ENCODE measurements at places on chromosomes 5 and 9.

DNA sequence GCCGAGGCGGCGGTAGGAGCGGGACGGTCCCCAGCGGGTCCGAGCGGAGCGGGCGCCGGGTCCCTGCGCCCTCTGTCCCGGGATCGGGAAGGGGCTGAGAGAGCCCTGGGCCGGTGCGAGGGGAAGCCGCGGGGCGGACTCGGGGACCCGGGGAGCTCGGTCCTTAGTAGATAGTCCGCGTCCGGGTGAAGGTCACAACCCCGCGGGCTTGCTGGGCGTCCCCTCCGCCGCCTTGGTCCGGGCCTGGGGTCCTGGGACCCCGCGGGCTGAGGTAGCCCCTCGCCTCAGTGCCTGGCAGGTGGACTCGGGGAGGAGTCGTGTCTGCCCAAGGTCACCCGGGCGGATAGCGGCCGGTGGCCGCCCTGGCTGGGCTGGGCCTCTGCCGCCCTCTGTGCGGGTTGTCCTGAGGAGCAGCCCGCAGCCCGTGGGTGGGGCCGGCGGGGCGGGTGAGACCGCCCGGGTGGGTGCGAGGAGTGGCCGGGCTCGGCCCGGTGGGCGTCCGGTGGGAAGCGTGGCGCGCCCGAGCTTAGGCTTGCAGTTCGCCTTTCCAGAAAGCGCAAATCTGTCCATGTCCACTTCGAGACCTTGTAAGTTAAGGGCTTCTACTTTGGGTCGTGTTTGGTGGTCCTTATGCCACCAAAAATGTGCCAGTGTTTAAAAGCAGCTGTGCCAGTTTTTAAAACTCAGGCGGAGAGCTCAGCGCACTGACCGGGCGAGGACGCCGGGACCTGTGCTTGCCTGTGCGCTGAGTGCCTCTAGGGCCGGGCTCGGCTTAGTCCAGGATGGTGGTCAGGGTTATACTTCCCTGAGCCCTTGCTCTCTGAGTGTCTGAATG, 554 bp downstream of the SDHA start:
- no peak for DNase-seq

DNA sequence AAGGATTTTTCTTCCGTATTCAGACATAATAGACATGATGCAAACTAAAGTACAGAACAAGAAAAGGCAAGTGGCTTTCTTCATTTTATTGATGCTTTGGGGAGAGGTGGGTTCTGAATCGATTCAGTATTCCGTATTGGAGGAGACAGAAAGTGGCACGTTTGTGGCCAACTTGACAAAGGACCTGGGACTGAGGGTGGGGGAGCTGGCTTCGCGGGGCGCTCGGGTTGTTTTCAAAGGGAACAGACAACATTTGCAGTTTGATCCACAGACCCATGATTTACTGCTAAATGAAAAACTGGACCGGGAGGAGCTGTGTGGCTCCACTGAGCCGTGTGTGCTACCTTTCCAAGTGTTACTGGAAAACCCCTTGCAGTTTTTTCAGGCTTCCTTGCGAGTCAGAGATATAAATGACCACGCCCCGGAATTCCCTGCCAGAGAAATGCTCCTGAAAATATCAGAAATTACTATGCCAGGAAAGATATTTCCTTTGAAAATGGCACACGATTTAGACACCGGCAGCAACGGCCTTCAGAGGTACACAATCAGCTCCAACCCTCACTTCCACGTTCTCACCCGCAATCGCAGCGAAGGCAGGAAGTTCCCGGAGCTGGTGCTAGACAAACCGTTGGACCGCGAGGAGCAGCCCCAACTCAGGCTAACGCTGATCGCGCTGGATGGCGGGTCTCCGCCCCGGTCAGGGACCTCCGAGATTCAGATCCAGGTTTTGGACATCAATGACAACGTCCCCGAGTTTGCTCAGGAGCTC, 551 bp downstream of the PCDHB6 start:
- no peak for DNase-seq

- DNase-seq = no peak
Observed at GRCh38 chr9:136566901-136567300, 21.1 kb upstream of the NOTCH1 start.

GRCh38 chr5:180808461-180809000, 5.9 kb upstream of the MGAT1 start:
- DNase-seq = no peak

- DNase-seq = no peak
Observed at GRCh38 chr9:12818431-12819000, 43.7 kb downstream of the LURAP1L start.

DNA sequence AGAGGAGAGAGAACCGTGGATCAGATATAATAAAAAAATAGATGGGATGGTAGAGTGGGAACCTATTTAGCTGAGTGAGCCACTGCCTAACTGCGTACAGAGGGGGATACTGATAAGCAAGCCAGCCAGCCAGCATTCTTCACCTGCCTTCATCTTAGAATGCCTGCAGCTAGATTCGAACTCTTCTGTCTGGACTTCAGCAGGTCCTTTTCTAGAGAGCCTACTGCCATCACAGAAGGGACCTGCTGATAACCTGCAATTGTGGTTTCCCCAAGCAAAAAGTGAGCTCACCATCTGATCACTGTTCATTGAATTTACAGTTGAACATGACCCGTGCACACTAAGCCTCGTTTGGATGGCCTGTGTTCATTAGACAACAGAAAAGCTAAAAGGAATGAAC, 109.4 kb downstream of the CDC42SE2 start:
- no peak for DNase-seq

GRCh38 chr5:177529247-177530203, 12.8 kb upstream of the DDX41 start:
- no peak for DNase-seq

Data from NCI-H1694 treated with DMSO at 0.1 percent for 48 hours (cell line).